ENCODE measurements at places on chromosomes 16 and 17. TPM values are rescaled to one million over a fixed set of nuclear protein-coding genes. Genes with fewer than 3 reads are reported as not detected.

The KRT36 gene
- total RNA-seq, result not detected

The PPP1R1B gene
- 1.2 TPM for total RNA-seq

The HS3ST4 gene
- not detected for total RNA-seq

The ZPBP2 gene
- total RNA-seq, result not detected

The CTRB1 gene
- total RNA-seq, result not detected

- DNase-seq, result no peak
Observed at GRCh38 chr17:81419886-81420768, 24.9 kb downstream of the BAHCC1 start.

DNA sequence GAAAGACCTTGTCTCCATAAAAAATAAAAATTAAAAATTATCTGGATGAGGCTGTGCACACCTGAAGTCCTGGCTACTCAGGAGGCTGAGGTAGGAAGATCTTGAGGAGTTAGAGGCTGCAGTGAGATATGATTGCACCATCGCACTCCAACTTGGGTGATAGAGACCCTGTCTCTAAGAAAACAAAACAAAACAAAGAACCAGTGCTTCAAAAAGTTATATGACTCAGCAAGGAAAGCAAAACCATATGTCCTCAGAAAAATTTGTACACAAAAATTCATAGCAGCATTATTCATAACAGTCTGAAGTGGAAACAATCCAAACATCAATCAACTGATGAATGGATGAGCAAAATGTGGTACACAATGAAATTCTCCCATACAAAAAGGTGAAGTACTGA, 48.9 kb downstream of the SLFN5 start:
- no peak for DNase-seq

DNA sequence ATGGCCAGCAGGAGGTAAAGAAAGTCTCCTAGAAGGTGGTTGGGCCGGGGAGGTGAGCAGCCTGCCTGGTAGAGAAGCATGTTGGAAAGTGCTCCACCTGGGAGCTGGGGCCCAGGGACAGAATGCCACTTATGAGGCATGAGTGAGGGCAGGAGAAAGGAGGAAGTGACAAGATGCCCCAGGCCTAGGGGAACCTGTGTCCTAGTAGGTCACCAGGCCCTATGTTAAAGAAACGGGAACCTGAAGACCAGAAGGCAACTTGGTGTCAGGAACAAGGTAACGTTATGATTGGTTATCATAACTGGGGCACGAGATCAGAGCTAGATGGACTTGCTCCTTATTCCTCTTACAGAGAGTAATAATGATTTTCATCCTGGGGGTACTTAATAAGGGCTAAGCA, 34.3 kb downstream of the PITPNC1 start:
- no peak for DNase-seq
